ENCODE measurements at places on chromosomes 6 and 20.
A peak's percentile ranks its signal among the peaks of the same experiment; 100 is the strongest.

DNA sequence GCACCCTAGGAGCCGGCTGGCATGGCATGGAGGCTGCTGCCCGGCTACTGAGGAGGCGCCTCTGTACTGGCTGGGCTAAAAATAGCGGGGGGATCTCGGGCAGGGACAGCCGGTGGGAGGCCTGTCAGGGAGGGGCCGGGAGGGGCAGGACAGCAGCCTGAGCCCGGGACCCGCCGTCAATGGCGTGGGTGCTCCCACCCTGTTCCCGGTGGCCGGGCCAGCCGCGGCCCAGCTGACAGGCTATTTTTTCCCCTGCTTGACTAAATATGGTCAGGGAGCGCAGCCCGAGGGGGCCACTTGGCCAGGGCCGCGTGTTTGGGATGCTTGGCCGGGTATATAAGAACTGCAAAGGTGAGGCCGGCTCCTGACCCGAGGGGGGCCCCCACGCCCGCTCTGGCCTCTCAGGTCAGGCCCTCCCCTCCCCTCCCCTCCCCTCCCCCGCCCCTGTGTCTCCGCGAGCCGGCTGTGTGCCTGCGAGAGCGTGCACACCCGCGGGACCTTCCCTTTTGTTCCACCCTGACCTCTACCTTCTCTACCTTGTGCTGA is 74.4 kb upstream of the GATA5 start:
- DNase-seq = peak; percentile 84

DNA sequence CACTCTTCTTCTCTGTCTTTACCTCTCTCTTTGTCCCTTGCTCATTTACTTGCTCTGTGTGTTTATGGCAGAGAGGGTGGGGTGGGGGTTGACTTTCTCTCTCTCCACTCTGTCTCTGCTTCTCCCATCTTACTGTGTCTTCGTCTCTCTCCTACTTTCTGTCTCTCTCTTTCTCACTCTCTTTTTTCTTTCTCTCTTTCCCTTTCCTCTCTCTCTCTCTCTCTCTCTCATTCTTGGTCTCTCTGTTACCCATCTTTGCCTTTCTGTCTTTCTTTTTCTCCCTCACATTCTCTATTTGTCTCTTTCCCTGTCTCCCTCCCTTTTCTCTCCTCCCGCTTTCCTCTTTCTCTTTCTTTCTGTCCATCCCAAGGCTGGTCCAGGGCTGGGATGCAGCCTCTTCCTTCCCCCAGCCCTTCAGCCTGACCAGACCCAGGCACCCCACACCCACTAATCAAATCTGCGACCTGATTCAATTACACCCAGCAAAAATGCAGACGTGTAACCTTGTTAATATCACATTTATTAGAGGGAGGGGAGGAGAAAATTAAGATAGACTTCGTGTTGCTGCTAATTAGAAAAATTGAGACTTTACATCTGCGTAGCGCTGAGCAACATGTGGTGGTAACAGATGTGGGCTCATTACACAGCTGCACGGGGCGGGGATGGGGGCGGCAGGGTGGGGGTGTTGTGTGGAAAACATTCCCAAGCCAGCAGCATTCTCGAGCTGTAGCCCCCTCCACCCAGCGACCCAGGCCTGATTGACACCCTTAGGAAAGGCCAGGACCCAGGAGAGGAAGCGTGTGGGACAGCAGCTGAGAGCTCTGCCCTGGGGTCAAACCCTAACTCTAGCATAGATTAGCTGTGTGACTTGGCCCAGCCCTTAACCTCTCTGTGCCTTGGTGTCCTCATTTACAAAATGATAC is 124.9 kb upstream of the MAFB start:
- no peak for DNase-seq

DNA sequence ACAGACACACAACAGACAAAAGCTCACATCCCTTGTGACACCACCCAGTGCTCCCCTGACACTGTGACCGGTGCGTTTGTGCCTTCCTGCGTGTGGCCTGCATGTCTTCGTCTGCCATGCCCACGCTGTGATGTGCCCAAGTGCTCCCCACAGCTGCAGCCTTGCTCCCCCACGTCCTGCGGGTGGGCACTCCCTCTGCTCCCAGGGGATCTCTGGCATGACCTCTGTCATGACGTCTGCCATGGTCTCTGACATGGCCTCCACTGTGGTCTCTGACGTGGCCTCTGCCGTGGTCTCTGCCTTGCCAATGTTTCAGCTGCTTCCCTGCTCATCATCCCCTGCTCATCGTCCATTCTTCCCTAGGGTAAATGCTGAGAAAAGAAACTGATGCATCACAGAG is 200.9 kb downstream of the DLL1 start:
- DNase-seq = peak; percentile 59

- DNase-seq = no peak
Observed at GRCh38 chr6:112153926-112154607, 66.7 kb downstream of the FAM229B start.

DNA sequence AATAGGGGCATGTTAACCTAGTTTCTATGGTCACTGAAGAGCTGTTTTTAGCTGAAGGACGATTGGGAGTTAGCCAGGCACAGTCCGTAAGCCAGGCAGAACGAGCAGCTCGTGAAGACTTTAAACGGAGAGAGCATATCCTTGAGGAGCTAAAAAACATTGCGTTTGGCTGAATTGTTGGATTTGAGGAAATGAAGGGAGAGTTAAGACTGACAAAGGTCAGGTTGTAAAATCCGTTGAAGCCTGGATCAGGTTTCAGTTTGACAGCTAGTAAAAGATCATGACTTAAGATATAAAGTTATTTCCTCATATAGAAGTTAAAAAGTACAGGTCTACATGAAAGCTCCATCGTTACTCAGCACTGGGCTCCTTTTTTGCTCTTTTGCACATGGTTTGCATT is 2.8 kb downstream of the DBNDD2 start:
- no peak for DNase-seq

GRCh38 chr6:47086051-47086770 is 44.1 kb upstream of the ADGRF1 start:
- DNase-seq = no peak

DNA sequence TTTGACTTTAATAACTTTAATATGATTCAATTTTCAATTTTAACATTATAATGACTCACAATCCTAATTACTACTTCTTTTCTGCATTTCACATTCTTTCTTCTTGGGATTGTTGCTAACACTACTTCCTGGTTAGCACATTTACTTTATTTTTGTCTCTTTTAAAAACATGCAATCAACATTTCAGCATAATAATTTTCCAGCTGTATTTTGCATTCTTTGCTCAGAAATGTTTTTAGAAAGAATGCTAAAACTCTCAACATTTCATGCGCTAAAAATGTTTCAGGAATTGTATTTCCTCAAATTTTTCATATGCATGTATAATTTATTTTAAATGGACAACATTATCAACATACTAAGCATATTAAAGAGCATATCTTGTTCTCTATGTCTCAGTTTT is 1302.1 kb upstream of the GJE1 start:
- DNase-seq = no peak

Measured in aorta (tissue), 5 donors.